GF-D8 (cell line): ENCODE measurements at places on chromosomes 7 and 10.

DNA sequence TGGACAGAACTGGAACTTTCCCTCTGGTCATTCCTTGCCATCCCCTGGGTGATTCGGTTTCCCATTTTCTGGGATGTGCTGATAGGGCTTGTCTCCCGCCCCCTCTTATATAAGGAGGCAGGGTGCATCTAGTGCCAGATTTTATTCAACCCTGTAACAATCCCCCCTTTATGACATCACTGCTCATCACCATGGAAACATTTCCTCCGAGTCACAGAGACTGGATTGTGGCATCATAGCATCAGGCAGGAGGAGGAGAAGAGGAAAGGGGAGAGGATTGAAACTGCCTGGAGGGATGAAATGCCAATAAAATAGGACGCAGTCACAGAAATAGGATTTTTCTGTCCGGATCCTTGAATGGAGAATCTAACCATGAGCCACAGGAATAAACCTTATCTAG, 25.0 kb downstream of the SORCS3 start:
- no peak for DNase-seq

DNA sequence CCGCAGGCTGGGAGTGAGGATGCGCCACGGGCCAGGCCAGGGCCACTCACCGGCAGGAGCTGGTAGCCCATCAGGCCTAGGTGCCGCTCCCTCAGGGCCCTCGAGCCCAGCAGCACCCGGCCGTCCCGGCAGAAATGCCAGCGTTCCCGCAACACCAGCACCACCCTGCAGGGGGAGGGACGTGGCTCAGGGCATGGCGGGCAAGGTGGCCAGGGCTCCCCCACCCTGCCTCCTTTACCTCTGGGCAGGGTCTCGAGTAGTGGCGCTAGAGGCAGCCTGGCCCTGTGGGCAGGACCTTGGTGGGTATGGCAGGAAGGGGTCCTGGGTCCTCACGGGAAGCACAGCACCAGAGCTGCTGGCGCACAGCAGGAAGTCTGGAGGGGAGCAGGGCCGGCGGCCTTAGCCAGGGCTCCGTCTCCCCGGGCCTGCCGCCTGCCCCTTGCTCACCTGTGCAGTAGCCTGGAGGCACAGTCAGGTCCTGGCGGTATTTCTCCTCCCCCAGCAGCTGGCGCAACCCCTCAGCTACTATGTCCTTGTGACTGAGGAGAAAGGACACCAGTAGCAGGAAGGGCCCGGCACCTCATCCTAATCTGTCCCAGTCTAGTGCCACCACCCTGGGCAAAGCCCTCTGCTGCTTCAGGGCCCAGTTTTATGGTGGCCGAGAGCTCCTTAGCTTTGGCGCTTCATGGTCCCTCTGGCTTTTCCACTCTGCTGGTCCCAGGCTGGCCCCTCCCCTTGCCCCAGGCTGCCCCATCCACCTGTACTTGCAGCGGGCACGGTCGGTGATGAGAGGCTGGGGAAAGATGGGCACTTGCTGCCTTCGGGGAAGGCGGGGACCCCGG, 3.5 kb downstream of the FASTK start:
- no peak for DNase-seq

GRCh38 chr10:16904639-16905061, 87.4 kb upstream of the RSU1 start:
- peak; percentile 78 for DNase-seq

DNA sequence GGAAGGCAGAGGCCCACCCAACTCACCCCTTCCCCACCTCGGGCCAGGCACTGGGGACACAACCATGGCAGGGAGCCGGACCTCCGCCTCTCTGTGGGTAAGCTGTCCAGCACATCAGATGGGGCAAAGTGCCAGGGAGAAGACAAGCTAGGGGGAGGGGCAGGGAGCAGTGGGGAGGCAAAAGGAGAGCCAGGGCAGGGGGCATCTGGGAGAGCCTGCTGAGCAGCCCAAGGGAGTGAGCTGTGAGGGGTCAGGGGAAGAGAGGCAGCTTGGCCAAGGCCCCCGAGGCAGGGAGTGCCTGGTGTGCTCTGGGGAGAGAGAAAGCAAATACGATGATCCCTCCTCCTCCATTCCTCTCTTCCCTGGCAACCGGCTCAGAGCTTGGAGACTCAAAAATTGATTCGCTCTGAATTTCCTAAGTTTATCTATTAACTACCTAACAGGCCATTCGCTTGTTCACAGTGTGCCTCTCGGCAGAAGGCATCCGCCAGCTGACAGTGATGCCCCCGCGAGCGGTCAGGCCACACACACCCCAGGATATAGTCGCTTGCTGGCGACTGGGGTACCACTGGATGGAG, 4.5 kb downstream of the CAMK2B start:
- DNase-seq, result no peak

GRCh38 chr10:21364196-21365114, 161.0 kb downstream of the SKIDA1 start:
- DNase-seq, result no peak

DNA sequence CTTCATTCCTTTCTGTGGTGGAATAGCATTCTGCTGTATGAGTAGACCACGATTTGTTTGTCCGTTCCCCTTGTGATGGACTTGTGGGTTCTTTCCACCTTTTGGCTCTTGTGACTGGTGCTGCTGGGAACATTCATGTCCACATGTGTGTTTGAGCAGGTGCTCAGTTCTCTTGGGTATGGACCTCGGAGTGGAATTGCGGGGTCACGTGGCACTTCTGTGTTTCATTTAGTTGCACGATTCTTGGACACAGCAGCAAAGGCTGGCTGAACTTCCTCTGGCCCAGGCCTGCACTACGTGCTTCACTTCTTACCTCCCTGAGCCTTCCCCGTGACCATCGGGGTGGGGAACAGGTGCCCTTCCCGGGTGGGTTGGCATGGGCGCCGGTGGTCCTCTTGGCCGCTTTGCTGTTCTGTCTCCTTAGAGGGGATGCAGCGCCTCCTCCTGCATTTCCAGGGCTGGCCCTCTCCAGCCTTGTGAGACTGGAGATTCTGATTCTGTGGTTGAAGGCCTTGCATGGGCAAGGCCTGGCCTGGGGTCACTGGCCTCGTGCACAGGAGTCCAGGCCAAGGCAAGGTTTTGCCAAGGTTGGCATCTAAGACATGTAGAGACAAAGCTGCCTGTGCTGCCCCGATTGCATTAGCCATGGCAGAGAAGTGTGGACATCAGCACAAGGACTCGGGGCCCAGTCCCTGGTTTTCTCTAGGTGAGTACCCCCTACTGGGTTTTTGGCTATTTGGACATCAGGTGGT, 25.1 kb downstream of the DOCK1 start:
- DNase-seq, result no peak

GRCh38 chr10:102601639-102602038, 42.6 kb upstream of the TRIM8 start:
- no peak for DNase-seq

- no peak for DNase-seq
Observed at GRCh38 chr7:81688622-81689411, 81.0 kb downstream of the HGF start.

DNA sequence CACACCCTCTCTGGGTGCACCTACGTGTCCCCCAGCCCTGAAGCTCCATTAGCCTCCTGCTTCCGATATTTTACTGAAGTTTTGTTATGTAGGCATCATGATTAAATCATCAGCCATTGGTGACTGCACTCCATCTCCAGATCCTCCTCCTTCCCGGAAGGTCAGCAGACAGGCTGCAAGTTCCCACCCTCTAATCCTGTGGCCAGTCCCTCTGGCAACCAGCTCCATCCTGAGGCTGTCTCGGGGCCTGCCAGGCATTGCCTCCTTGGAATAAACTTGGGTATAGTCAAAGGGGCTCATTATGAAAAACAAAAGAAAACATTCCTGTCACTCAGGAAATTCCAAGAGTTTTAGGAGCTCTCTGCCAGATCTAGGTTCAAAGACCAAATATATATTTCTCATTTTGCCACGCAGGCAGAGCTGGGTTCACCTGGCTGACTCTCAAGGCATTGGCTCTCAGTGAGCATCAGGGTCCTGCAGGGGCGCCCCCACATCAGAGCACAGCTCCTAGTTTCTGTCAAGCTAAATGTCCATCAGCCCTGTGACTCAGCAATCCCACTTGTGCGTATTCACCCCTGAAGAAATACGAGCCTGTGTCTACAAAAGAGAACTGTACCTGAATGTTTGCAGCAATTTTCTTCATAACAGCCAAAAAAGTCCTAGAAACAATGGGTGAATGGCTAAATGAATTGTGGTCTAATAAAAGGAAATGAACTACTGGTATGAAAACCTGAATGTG, 27.4 kb upstream of the TMEM72 start:
- DNase-seq, result no peak

GRCh38 chr7:80905334-80905733, 13.5 kb downstream of the SEMA3C start:
- no peak for DNase-seq

DNA sequence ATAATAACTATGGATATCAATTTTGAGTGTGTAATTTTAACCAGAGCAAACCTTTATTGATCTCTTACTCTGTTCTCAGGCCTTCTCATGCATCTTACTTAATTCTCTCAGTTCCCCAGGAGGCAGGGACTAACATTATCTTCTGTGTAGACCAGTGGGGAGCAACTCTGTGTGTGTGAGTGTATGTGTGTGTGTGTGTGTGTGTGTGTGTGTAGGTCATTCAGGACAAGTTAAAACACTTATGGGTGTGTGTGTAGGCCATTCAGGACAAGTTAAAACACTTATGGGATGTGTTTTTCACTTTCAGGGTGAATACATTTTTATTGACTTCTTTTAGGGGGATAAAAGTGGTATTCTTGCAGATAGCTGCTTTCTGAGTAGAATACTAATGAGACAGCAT, 145.0 kb downstream of the ADAM12 start:
- no peak for DNase-seq

GRCh38 chr7:20140291-20141001, 76.7 kb downstream of the MACC1 start:
- no peak for DNase-seq

DNA sequence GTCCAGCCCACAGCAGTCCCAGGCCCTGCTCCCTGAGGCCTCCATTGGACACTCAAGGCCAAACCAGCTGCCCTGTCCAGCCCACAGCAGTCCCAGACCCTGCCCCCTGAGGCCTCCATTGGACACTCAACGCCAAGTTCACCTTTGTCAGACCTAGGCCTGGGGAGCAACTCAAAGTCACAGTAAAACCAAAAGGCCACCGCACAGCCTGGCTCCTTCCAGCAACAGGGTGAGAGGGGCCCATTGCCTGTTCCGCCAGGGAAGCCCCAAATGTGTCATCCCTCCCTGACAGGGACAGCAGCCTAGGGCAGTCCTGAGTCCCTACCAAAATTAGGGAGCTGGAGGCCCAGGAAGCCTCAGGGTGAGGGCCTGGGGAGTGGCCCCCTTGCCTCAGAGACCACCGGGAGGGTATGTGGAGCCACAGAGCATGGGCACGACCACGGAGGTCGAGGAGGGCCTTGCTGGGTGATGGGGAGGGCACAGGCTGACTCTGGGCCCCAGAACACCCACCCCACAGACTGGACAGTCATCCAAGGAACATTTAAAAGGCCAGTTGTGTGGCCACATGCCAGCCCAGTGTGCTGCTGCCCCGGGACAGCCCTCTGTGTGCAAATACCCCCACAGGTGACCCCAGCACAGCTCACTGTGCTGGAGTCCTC, 66.5 kb upstream of the PPP2R2D start:
- DNase-seq, result no peak

GRCh38 chr7:100791881-100792666, 35.2 kb downstream of the EPHB4 start:
- no peak for DNase-seq

DNA sequence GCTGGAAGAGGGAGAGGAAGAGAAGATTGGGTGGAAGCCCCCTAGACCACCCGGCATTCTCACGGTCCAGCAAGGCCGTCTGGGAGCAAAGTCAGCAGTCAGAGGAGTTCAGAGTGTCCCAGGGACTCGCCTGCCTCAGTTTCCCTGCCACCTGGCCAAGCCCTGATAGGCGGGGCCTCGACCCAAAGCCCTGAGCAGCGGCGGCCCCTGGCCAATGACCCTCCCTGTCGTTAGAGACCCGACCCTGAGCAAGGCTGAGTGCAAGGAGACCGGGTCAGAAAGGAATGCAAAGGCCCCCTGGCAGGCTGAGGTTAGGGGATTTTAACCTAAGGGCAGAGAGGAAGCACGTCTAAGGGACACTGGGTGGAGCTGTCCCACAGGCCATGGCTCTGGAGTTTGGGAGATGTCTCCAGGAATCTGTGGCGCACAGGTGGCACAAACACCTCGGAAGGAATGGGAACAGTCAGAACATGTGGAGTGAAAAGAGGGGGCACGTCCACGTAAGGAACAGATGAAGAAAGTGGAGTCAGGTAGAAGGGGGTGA, 196.8 kb upstream of the PDE1C start:
- no peak for DNase-seq

- no peak for DNase-seq
Observed at GRCh38 chr10:24907956-24908355, 44.5 kb downstream of the PRTFDC1 start.

- no peak for DNase-seq
Observed at GRCh38 chr7:122311734-122312450, 7.3 kb upstream of the FEZF1 start.

DNA sequence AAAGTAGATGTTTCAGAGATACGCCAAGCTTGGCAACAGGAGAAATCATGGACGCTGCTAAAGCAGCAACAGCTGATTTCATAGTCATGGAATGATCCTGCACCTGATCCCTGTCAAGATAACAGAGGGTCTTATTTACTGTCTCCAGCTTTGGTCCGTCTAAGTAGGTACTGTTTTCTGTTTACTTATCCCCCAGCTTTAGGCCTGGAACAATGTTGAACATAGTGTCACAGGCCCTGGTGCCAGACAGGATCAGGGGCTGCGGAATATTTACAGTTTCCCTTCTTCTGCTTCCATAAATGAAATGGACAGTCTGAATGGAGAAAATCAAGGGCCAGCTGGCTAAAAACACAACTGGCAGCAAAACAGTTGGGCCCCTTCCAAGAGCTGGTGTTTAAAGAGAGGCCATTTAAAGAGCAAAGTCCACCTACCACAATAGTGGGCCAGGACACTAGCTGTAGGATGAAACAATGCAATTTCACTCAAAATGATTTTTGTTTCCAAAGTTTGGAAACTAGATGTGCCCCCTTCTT, 2.9 kb downstream of the GPR37 start:
- no peak for DNase-seq

- DNase-seq, result no peak
Observed at GRCh38 chr7:18488049-18488448, 7.5 kb upstream of the HDAC9 start.

DNA sequence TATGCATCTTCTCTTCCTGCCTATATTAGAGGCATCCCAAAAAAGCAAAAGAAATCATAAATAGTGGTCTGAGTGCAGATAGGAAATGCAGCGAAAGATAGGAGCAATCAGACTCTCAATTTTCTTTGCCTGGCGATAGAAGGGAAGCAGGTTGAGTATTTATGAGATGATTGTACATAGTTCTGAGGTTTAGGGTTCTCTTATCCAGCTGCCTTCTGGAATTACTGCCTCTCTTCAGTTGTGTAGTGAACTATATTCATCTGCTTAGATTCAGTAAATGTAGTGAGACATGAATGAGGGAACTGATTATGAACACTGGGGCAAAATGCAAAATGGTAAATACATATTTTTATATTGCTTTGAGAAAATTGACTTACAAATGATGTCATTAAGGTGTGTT, 93.0 kb upstream of the CYP26C1 start:
- no peak for DNase-seq

- no peak for DNase-seq
Observed at GRCh38 chr10:54666192-54666591, 134.8 kb downstream of the PCDH15 start.

- DNase-seq, result no peak
Observed at GRCh38 chr7:151276666-151277590, 28.4 kb upstream of the SMARCD3 start.
